Choroid plexus epithelial cell (primary cell): ENCODE measurements at places on chromosomes 16 and 17.

DNA sequence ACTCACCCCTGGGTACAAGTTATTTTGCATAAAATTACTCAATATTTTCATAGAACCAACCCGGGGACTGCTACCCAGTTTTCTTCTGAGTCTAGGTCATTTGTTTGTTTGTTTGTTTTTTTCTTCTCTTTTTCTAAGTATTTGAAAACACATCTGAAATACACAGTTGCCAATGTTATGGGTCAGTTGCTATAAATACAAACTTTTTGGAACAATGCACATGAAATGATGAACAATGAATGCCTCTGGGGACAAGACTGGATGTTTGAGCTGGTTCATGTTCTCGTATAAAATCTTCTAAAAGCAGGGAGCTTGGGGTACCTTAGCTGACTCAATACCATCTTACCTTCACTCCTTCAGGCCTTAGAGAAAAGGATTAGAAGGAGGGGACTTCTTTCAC is 30.5 kb downstream of the TMEM238L start:
- DNase-seq, result no peak

DNA sequence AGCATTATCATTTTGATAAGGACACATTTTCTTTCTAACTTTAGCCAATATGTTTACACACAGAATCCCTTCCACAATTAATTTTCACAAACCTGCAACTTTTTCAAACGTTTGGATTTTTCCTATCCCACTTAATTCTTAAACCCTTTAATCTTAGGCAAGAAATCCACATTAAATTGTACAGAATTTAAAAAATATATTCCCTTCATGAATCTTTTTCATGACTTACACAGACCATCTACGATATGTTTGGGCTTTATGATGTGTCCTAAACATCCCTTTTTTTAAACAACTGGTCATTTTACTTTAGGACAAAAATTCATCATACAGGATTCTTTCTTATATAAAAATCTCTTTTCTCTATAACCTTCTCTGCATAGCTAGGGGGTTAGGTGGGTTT is 241.5 kb upstream of the CNTNAP4 start:
- no peak for DNase-seq

DNA sequence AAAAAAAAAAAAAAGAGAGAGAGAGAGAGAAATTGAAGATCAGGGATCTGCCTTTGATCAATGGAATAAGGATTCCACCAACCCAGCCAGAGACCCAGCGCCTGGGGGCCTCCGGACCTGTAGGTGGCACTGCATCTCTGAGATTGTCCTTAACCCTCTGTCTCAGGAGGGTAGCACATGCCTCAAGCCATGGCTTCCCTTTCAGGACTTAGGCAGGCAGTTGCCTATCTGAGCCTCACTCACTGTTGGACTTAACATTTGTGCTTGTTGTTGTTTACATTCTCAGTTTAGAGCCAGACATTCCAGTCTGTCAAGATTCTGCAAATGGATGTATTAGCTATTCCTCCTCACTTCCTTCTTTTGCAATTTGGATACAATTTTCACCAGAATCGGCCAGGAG is 5.1 kb upstream of the SCNN1B start:
- DNase-seq, result no peak

GRCh38 chr17:71313866-71314265 is 807.0 kb upstream of the SOX9 start:
- DNase-seq, result no peak

DNA sequence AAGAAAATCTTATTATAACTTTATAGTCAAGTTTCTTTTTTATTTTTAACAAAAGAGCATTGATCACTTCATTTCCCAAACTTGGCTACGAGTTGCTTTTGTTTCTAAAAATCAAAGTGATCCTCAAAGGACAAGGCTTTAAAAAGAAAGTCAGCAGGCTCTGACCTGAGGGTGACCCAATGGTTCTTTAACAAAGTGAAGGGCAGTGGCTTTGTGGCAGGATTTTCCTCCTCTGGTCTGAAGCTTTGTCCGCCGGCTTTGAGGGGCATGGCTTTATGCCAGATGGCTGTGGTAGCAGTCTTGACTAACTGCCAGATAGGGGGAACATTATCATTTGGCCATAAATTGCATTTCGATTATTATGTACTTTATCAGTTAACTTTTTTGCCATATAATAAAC is 28.5 kb downstream of the IQCK start:
- DNase-seq, result no peak

DNA sequence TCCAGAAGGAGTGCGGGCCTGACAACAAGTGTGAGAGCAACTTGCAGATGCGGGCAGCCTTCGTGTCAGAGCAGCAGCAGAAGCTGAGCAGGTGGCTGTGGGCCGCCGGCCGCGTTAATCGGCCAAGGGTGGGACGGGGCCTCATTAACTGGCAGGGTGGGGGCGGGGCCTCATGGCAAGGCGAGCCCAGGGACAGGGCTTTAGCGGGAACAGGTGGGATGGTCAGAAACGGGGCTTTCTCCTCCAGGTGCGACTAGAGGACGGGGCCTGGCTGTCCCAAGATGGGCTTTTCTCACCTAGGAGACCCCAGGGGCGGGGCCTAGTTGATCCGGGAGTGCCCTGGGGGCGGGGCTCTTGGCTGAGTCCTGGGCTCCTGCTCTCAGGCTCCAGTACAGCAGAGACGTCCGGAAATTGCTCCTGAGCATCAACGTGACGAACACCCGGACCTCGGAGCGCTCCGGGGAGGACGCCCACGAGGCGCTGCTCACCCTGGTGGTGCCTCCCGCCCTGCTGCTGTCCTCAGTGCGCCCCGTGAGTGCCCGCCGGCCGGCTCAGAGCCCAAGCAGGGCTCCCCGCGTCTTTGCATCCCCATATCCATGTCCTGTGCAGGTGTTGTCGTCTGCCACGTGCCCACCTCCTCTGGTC is 18.4 kb upstream of the PDK2 start:
- no peak for DNase-seq

GRCh38 chr16:48511071-48511540 is 98.9 kb downstream of the N4BP1 start:
- DNase-seq, result peak; percentile 56

GRCh38 chr17:58528443-58528842 is 14.0 kb upstream of the MTMR4 start:
- DNase-seq, result no peak

DNA sequence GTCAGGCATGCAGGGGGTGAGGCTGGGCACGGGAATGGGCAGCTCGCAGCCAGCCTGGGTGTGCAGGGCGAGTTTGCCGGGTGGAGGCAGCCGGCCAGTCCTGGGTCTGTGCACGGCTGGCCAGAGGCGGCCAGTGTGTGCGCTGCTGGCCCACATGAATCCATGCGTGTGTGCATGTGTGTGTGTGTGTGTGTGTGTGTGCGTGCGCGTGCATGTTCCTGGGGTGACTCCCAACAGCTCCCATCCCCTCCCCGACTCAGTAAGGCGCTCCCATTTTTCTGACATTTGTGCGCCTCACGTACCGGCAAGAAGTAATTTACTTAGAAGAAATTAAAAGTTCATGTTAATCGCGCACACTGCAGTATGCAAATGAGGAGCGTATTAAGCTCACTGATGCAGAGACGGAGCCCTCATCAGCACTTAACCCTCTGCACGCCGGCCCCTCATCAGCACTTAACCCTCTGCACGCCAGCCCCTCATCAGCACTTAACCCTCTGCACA is 55.4 kb upstream of the ACSF3 start:
- DNase-seq, result no peak

DNA sequence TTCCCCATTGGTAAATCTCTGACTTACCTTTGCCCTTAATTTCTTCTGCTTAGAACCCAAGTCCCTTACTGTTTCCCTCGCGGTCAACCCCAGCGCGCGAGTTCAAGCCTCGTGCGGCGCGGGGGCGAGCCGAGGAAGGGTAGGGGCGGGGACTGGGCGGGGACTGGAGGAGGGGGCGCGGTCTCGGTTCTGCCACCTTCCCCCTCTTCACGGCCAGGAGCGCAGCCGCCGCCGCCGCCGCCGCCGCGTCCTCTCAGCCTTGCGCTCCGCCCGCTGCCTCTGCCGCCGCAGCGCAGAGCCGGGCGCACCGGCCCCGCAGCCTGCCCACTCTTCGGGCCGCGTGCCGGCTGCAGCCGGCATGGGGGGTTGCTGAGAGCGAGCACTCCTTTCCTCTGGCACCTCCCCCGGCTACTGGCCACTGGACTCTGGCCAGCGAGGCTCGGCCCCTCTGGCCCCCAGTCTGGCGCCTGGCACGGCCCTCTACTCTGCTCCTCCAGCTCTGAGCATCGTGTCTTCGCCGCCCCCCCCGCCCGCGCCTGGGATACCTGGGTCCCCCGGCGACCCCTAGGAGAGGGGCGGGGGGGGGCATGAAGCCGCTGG is at the start of gene RAPGEFL1:
RAPGEFL1 (plus strand) TSS at position 196 of the 600 bp plus-strand sequence; CDS start at position 588, 392 bp downstream.
- peak; percentile 82 for DNase-seq

- DNase-seq, result no peak
Observed at GRCh38 chr17:7823581-7824001, 10.4 kb upstream of the KDM6B start.

GRCh38 chr17:73223626-73224230 is 30.9 kb downstream of the COG1 start:
- no peak for DNase-seq

- peak; percentile 74 for DNase-seq
Observed at GRCh38 chr16:88063211-88063773, 112.1 kb downstream of the BANP start.

DNA sequence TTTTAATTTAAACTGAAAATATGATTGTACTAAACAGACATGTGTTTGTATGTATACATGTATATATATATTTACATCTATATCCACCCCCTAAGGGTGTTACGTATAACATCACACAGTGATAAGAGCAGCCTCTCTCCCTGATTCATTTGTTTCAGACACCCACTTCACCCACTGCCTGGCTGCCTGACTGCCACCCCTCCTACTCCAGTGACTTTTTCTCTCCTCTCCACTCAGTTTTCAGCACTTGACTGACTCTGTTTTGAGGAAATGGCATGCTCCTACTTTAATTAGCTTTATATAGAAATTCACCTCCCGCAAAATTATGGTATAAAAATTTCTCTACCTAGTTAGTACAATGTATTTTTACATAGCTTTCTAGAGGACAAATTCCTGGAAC is 20.0 kb downstream of the BFAR start:
- DNase-seq, result no peak

DNA sequence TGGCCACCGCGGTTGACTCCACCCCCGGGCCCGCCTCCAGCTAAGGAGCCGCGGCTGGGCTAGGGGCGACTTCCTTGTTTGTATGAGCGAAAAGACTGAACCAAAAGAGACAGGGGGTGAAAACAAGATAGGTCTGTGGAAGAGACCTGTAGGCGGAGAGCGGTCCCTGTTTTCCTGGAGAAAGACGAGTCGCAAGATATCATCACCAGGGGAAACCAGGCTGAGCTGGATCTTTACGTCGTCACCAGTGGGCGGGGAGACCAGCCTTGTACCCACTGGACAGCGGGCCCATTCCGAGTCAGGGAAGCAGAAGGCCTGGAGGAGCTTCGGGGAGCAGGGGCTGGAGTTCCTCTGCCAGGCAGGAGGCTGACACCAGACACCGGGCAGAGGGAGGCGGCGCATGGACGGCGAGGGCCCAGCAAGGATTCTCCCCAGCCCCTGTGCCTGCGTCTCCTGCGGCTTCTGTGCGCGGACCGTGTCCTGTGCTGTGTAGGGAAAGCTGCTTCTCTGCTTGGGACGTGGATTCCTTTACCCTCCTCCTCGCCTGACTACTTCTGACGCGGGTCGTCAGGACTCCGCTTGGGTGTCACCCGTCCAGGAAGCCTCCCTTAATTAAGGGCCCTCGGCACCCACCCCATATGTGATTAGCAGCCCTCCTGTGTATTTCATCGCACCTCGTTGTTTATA is 10.3 kb upstream of the ARL4D start:
- peak; percentile 96 for DNase-seq
